Brain pericyte (primary cell): ENCODE measurements at places on chromosomes 3 and 15.

DNA sequence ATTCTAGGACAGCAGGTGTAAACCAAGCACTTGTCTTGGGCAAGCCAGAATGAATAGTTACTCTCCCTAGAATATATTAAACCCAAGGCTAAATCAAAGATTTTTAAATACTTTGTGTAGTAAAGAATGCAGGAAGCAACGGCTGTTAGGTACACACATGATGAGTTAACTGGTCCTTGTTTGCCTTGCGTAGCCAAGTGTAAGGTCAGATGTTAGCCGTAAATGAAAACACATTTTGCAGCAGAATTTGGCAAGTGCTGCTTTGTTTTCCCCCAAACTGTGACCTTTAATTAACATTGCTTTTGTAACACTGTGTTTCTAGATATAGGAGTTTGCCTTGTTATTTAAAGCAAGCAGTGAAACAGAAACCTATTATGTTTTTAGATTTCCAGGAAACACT lies 368.7 kb downstream of the IL5RA start:
- no peak for DNase-seq

GRCh38 chr3:41274944-41275668 lies 75.8 kb downstream of the CTNNB1 start:
- DNase-seq = no peak

DNA sequence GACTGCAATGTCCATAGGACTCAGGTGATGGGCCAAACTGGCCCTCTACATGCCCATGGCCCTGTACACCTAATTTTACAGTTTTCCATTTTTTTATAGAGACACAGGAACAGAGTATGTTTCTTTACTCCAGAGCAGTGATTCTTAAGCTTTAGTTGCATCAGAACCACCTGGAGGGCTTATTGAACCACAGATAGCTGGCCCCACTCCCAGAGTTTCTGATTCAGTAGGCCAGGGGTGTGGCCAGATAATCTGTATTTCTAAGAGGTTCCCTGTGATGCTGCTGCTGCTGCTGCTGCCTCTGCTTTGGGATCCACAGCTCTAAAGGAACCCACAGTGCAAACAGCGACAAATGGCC lies 5.1 kb downstream of the RBP1 start:
- peak; percentile 49 for DNase-seq

DNA sequence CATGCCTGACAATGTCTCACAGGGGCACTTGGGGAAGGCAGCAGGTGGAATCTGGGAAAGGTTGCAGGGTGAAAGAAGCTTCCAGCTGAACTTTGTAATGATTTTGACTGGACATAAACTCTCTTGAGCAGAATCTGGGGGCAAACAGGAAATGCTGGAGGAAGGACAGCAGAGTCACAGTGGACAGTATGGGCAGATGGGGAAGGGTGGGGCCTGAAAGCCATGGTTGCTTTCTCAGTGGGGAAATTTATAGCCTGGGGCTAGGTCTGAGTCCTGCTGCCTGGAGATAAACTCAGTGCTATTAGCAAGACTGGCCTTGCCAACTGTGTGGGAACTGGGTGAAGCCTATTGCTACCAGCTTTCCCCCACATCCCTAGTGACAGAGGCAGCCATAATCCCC lies 203.2 kb downstream of the OSBPL10 start:
- DNase-seq = no peak

DNA sequence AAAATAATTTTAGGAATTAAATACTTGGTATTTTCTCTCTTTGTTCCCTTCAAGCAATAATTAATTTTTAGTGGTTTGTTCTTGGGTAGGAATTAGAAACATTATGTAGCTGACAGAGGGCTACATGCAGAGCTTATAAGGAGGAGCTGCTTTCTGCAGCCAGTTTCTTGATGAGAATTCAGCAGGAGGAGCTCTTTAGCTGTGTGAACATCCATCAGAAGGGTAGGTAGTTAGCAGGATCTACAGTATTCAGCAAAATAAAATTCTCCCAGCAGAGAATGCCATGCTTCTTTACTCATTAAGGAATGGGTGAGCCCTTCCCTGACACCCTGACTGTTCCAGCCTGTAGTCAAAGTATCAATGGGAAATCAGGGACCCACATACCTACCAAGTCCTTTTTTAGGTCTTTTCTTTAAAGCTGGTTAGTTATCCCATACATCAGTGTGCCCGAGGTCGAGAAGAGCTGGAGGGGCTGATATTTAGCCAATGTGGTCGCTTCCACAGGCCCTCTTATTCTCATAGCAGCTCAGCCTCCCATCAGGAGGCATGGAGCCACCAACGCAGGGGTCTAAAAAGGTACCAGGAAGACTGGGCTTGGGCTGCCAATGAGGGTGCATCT lies 54.0 kb downstream of the KCNAB1 start:
- DNase-seq = no peak

DNA sequence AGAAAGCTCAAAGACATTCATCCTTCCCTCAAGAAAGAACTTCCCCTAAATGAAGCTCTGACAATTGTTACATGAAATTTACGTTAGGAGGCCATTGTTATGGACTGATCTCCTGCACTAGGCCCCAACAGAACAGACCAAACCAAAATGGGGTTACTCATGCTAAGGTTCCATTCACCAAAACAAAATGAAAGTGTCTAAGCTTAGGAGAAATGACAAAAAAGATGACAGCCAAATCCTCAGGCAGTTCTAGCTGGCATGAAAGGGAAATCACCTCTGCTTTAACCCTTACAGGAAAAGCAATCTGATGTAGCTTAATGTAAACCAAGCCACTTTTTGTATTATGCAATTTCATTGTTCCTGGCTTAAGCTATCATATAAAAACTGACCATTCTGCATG lies 271.2 kb downstream of the MAGI1 start:
- DNase-seq = no peak

GRCh38 chr3:149352556-149352955 lies 19.1 kb upstream of the TM4SF18 start:
- DNase-seq = no peak

DNA sequence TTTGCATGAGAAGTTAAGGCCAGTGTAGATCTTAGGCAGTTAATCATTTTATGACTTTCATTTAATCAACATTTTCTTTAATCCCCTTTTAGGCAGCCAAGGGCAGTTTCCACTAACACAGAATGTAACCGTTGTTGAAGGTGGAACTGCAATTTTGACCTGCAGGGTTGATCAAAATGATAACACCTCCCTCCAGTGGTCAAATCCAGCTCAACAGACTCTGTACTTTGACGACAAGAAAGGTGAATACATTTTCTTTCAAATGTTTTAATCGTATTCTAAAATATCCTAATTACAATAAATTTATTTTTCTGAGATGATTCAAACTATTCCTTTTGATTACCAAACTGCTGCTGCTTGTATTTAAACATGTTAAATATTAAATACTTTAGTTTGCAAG lies 843.2 kb downstream of the CADM2 start:
- no peak for DNase-seq

DNA sequence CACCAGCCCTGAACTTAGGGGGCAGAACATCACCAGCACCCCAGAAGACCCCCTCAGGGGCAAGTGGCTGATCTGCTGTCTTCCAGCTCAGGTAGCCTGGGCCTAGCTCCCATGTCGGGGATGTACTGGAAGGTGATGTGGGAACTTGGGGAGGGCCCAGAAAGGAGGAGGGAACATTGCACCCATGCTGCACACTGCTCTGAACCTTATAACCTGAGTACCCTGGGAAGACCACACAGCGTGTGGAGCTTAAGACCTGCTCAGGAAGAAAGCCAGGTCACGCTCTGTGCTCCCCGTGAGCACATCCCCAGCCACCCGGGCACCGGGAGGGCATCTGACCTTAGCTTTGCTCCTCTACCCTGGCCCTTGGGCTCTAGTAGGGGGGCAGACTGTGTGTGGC lies 159.4 kb downstream of the ATP10A start:
- no peak for DNase-seq

GRCh38 chr3:50658831-50659230 lies 15.9 kb upstream of the DOCK3 start:
- DNase-seq = no peak

- no peak for DNase-seq
These were observed 82.0 kb downstream of the LIPC start for GRCh38 chr15:58513726-58514336.

DNA sequence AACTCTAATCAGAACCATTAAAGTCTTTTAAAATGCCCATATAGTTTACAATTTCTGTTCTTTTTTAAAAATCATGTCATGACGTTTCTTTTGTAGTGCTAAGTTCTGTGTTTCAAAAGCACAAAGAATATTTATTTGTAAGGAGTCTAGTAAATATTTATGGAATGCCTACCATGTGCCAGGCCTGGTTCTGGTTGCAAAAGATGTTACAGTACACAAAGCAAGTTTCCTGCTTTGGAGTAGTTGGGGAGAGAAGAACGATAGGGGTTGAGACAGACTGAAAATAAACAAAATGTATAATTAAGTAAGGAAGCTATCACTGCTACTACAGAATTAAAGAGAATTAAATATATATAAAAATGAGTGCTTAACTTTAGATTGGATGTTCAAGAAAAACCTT lies 86.8 kb upstream of the CMSS1 start:
- no peak for DNase-seq

- no peak for DNase-seq
These were observed 91.6 kb upstream of the FAM98B start for GRCh38 chr15:38362355-38362754.

DNA sequence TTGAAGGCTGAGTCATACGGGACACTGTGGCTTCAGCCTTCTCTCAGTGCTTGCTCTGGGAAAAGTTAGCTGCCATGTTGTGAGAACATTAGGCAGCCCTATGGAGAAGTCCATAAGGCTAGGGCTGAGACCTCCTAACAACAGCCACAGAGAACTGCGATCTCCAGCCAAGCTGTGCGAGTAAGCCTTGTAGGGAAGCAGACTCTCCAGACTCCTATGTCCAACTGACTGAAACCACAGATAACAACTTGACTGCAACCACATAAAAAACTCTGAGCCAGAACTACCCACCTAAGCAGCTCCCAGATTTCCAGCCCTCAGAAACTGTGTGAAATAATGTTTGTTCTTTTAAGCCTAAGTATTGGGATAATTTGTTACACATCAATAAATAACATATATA lies 40.7 kb downstream of the DENND6A start:
- DNase-seq = no peak

DNA sequence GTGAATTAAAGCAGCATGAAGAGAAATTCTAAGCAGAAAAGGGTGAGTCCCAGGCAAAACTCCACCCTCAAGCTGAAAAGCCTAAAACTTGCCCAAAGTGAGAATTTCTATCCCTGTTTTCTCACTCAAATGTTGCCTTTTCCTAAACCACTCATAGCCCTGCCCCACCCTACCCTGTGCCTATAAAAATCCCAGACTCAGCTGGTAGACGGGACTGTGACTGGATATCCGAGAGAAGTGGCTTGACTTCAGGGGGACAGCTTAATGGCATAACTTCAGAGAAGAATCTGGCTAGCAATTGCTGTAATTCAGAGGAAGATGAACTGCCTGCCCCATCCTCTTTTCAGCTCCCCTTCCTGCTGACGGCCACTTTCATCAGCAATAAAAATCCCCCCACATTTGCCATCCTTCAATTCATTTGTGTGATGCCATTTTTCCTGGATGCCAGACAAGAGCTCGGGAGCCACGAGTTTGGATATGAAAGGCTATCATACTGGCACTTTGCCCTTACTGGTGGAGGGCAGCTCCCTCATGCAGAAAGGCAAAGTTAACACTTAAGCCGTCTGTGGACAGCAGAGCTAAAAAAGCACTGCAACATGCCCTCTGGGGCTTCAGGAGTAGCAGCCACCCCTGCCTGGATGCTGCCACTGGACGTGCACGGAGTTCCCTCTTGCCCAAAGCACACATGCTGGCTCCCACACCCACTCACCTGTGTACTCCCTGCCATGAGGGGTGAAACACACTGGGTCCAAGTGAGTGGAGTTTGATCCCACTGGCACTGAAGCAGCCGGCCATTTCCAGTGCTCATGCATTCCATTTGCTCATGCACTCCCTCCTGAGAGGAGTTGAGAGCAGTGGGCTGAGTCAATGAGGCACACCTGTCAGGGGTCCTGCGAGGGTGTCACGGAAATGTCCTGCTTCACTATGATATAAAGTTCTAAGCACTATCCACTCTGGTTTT lies 670.6 kb downstream of the PLOD2 start:
- no peak for DNase-seq

GRCh38 chr3:197809356-197810020 lies 18.4 kb downstream of the LRCH3 start:
- DNase-seq = no peak

GRCh38 chr3:44128057-44128775 lies 113.5 kb upstream of the TOPAZ1 start:
- DNase-seq = no peak

GRCh38 chr3:11548721-11549131 lies 95.0 kb downstream of the VGLL4 start:
- no peak for DNase-seq

GRCh38 chr15:25332306-25332705 lies 106.5 kb downstream of the UBE3A start:
- DNase-seq = no peak

- DNase-seq = no peak
These were observed 161.0 kb upstream of the ADAMTS9 start for GRCh38 chr3:64848822-64849221.

- DNase-seq = no peak
These were observed 611.4 kb upstream of the NAALADL2 start for GRCh38 chr3:174247687-174248152.

GRCh38 chr15:46872286-46872980 lies 844.9 kb upstream of the SEMA6D start:
- DNase-seq = no peak

GRCh38 chr3:69588170-69588569 lies 151.1 kb upstream of the MITF start:
- DNase-seq = no peak

DNA sequence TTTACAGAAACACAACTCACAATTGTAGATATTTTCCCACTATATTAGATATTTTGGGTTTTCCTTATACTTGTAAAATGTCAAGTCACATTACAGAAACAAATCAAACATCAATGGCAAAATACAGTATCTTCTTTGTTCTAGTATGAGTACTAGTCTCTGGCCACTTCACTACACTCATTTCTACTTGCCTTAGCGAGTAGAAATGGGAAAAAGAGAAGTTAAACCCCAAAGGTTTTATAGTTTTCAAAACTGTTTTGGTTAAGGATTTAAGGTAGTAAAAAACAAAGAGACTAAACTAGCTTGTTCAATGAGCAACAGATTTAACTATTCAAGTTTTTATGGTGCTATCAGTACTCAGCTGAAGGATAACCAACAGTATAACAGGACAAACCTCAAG lies 81.7 kb downstream of the BTD start:
- DNase-seq = no peak

GRCh38 chr3:40875581-40875980 lies 323.7 kb upstream of the CTNNB1 start:
- no peak for DNase-seq

DNA sequence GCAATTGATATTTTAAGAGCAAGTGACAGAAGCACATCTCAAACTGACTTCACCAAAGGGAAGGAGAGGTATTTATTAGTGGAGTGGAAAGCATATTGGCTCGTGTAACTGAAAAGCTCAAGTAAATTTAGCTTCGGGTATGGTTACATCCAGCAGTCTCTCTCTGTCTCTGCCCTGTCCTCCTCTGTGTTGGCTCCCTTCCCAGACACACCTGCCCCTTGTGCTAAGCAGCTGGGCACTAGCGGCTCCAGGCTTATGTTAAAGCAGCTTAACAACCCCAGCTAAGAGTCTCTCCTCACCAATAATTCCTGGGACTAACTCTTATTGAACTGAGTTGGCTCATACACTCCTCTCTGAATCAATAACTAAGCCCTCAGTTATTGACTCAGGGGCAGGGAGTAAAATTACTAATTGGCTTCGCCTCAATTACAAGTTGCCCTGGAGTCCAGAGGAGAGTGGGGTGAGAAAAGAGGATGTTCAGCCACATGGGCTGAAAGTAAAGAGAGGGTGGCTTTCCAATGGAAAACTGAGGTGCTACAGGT lies 12.8 kb upstream of the SH3BP5 start:
- DNase-seq = no peak

- DNase-seq = no peak
These were observed 128.5 kb downstream of the LSAMP start for GRCh38 chr3:116316771-116317170.
